ENCODE measurements at places on chromosomes 6 and 20.

- no peak for DNase-seq
These were observed 2.9 kb downstream of the COL20A1 start for GRCh38 chr20:63295846-63296245.

DNA sequence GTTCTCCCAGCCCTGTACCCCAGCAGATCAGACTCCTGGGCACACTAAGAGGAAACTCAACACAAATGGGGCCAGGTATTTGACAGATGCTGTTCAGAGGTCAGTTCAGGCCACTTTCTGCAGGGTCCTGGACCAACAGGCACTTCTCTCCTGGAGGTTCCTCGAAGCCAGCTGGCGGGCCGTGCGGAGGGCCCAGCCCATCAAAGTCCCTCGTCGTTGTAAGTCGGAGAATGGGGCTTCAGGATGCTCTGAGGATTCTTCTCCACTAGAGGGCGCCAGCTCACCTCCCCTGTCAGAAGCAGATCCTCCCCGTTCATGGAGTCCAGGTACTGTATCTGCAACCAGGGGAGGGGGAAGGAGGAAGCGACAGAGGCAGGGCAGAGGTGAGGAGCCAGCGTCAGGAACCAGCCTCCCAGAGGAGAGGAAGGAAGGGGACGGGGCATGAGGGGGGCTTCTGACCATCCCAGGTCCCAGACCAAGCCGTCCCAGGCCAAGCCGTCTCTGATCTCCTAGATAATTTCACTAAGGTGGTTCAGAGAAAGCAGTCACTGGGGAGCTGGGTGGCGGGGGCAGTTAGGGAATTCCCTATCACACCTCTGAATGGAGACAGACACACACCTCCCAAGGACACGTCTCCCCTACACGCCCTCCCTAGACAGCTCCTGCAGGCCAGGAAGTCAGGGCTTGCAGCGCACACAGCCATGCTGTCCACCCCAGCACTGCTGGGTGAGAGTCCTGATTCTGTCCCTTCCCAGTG, 11.7 kb upstream of the FAM83C start:
- DNase-seq: peak; percentile 93

DNA sequence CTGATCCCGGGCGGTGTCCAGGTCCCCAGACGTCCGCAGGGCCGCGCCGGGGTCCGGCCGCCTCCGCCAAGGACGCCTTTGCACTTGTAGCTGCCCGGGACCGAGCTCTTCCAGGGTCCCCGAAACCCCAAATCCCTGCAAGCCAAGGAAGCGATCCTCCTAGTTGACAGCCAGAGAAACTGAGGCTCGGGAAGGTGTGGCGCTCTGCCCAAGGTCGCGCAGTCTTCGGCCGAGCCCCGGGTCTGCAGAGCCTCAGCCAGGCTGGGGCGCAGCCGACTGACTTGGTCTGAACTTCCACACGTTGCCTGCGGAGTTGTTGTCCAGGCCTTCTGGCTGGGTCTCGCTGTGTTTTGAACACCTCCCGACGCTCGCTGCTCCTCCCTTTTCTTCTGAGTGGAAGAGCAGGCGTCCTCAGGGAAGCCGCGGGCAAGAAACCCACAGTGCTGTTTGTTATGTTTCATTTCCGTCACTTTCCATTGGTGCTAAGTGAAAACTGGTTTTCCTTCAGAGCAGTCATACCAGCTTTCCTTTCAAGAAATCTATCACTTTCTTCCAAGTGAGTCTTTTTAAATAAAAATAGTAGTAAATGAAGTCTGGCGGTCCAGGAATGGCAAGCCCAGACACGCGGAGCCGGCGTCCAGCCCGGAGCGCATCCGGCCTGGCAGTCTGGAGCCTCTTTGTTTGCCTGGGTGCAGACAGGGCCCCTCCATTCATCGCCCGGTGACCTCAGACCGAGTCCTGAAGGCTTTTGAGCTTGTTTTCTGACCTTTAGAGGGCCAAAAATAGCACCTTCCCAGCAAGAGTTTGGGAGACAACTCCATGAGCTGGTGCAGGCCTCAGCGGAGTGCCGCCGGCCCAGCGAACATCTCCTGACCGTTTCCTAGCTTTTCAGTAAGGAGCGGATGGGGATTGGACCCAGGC, 698 bp downstream of the FAM210B start:
- DNase-seq: peak; percentile 70

- DNase-seq: peak; percentile 89
These were observed 92.7 kb upstream of the SIRPA start for GRCh38 chr20:1802385-1803060.

GRCh38 chr6:42071881-42072583, 21.7 kb downstream of the TAF8 start:
- DNase-seq: no peak

- peak; percentile 17 for DNase-seq
These were observed 99.8 kb downstream of the TAF4 start for GRCh38 chr20:61965606-61966491.

GRCh38 chr6:35677456-35677855, 11.3 kb downstream of the FKBP5 start:
- DNase-seq: no peak

DNA sequence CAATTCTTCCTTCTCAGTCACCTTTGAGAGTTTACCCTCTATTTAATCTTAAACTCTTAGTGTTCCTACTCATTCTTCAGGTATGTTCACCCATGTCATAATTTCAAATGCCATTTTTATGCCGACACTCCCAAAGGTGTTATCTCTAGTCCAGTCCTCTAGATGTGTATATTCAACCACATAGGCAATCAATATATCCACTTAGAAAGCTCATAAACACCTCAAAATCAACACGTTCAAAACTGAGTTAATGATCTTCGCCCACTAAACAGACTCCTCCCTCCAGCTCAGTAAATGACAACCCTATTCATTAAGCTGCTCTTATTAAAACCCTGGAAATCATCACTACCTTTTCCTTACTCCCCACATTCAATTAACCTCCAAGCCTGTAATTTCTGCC, 6.4 kb downstream of the OSTM1 start:
- no peak for DNase-seq

- DNase-seq: peak; percentile 76
These were observed 5.5 kb downstream of the ELMO2 start for GRCh38 chr20:46400828-46401477.

DNA sequence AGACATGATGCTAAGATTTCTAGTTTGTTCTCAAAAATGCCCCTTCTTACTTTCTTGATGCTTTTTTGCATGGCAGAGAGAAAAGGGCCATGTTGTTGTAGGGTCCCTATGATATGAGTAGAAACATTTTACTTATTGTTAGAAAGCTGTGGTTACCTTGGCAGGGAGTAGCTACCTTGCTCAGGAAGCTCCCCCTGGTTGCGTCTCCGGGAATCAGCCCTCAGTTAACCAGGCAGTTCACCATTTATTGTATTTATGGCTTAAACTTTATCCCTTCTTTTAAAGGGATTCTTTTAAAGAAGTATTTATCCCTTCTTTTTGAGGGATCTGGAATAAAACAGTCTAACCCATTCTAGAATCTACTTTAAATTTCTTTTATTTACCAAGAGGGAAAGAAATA, 113.9 kb upstream of the PROKR2 start:
- DNase-seq: no peak

GRCh38 chr6:24987446-24988115, 51.8 kb upstream of the RIPOR2 start:
- peak; percentile 47 for DNase-seq

GRCh38 chr6:30691208-30691847, 544 bp upstream of the NRM start:
- DNase-seq: no peak

DNA sequence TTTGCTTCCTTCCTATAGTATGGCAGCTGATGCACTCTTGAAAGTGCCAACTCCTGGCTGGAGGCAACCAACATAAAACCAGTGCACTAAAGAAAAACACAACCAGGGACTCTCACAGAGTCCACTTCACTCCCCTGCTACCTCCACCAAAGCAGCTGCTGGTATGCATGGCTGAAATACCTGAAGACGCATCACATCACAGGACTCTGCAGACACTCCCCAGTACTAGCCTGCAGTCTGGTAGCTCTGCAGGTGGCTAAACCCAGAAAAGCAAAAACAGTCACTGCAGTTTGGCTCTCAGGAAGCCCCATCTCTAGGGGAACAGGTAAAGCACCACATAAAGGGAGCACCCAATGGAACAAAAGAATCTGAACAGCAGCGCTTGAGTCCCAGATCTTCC, 473.0 kb upstream of the SPTLC3 start:
- DNase-seq: no peak

DNA sequence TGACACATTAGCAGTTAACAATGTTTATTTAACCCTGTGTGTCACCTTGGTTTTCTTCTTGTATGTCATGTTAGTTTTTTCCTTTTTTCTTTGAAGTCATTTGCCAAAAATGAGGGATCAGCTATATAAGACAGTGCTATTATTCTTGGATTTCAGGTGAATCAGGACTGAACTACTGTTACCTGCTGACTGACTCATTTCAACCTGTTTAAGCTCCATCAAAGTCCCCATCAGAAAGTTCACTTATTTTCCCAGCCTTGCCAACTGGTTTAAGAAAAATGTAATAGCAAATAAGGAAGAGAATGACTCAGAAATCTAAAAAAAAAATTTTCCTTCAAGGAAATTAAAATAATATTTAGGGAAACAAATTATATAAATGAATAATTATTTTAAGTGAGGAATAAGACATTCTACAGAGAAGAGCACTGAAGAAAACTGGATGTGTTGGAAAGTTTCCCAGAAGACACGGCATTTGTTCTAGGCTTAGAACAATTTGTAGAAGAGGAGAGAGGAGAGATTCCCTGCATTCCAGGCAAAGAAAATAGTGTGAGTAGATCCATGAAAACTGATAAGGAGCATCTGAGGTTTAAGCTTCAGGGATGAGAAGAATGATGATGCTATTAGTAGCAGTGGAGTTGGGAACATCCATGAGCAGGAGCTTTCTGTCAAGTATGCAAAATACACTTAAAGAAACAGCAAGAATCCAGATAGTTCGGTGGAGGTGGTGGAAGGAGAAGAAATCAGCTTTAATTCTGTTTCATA, 84.9 kb upstream of the SIM1 start:
- no peak for DNase-seq

GRCh38 chr20:19070026-19070425, 142.4 kb upstream of the SLC24A3 start:
- DNase-seq: no peak

DNA sequence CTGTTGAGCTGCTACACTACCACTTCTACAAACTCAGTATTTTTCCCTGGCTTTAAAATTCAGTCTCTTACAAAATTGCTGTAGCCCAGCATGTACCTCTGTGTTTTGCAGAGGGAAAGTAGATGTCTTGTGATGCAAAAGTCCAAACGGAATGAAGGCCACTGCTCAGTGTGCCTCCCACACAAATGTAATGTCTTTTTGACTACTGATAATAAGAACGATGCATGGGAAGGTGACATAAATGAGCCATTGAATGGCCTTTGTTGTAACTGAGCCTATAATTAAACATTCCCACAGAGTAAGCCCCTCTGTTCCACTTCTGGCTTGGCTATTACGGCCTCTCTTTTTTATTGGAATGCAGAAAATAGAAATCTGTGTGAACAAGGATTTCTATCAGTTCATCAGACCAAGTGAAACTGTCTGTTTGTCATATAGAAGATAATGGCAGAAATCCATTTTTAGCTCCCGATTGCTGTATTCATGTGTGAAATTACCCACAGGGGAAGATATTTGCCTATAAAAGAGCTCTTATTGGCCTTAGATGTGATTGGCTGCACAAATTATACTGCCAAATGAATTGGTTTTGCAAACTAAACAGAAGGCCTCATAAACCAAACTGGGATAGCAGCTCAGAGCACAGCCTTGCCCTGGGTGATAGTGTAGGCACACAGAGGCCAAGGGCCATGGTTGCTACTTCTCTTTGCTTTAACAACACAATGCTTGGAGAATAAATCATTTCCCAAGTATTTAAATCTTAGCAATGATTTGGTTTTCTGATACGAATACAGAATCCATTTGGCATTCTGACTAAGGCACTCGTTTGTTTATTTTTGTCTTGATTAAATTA, 241.5 kb upstream of the PLN start:
- DNase-seq: no peak

- no peak for DNase-seq
These were observed 13.5 kb downstream of the DYNLT1 start for GRCh38 chr6:158630938-158631616.

GRCh38 chr20:13441388-13441787, 197.3 kb downstream of the TASP1 start:
- DNase-seq: peak; percentile 9

DNA sequence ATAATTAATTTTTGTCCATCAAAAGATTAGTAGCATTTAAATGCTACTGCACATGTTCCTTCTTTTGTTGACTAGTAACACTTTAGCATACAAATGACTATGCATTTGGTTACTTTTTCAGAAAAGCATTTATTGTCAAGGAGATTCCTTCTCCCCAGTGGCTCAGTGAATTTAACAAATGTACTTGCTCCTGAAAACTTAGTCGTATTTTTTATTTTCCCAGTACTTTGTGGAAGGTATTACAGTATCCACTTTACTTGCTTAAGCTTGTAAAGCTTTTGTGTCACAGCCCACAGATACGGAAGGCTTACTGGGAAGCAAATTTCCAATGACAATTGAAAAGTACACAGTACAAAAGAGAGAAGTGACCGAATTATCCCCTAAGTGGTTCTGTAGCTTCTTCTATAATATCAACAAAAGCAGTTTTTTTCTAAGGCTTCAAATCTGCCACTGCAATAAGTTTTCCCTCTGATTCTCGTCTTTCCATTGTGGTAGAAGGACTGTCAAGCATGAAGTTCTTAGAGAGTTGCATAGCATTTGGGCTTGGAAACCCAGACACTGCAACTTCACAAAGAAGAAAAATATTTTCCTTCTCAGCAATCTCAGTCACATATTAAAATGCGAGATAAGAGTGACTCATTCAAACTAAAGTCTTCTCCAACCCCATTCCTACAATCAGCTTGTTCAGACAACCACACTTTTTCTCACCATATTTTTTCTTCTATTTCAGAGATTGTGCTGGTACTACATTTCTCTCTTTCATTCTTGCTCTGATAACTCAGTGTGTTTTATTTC, 431.2 kb downstream of the GRIK2 start:
- DNase-seq: no peak

DNA sequence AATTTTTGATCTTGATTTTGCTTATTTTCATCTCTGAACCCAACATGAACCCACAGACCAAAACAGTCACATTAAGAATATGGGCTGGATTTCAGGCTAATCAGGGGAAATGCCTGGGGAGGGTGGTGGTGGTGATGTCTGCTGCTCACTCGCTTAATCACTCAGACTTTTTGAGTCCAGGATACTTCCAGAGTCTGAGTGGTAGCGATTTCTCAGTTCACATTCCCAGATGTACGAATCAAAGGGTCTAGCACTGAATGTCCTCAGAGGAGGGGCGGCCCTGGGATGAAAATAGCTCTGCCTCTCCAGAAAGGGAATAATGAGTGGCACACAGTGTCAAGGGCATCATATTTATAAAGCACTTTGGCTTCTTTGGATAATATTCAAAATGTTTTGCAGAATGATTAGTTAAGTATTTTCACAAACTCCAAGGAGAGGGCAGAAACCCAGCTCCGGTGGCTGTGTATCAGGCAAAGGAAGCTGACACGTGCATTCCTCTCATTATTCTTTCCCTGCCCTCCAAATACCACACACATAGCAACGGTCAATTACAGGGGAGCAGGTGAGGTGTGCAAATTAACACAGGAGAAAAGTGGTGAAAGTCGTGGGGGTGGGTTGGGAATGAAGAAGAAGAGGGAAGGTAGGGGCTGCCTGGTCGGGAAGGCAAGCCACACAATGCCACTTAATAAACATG, 345.2 kb upstream of the RSPO3 start:
- no peak for DNase-seq

GRCh38 chr6:46078294-46078693, 51.5 kb upstream of the ENPP4 start:
- no peak for DNase-seq
